ENCODE measurements at places on chromosomes 2 and 18. TPM values are rescaled to one million over a fixed set of nuclear protein-coding genes. Genes with fewer than 3 reads are reported as not detected.

Gene ALKAL2
- 0.43 TPM for total RNA-seq

DNA sequence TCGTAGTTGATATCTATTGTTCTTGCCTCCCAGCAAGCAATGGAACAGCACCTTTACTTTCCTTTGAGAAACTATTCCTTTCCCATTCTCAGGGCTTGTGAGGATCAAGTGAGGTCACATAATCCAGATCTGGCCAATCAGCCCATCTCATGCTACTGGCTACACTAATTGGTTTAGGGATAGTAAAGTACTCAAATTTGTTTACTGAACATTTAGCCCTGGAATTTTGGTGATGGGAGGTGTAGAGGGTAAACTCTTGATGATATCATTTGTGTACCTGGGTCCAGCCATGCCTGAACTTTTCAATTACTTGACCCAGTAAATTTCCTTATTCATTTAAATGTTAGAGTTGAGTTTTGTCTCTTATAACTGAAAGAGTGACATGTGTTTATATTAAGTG, 195.8 kb upstream of the TNP1 start:
- H3K27ac ChIP-seq, result no peak overlapping the region
- H3K4me3 ChIP-seq, result no peak overlapping the region
- no peaks in the 10 kb centered on the region for H3K27me3 ChIP-seq
- no peaks in the 10 kb centered on the region for H3K36me3 ChIP-seq

Gene LRATD1
- total RNA-seq, result not detected

DNA sequence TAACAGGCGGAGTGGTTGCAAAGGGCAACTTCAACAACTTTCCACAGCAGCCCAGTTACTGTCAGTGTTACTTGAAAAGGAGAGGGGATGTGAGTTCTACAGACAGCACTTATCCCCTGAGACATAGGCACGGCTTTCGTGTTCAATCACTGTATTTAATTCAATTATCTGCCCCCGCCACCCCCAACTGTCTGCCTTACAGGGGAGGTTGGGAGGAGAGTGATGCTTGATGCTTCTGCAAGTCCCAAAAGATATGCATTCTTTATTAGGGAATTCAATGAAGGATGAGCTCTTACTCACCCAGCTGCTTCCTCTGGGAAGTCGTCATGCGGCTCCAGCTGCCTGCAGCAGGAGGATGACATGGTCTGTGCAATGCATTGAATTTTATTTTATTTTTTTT, 639.9 kb downstream of the DCC start:
- no peak for DNase-seq
- H3K27ac ChIP-seq, result no peak overlapping the region
- no peaks in the 10 kb centered on the region for H3K27me3 ChIP-seq
- no peak overlapping the region for H3K4me3 ChIP-seq
- H3K4me1 ChIP-seq, result no peaks in the 10 kb centered on the region
- no peaks in the 10 kb centered on the region for H3K36me3 ChIP-seq

Gene GALNT3
- total RNA-seq, result not detected

GRCh38 chr2:109383505-109384307, 230.1 kb downstream of the SEPTIN10 start:
- H3K4me1 ChIP-seq, result peaks cover 22% of the 10 kb centered on the region
- H3K36me3 ChIP-seq, result no peaks in the 10 kb centered on the region
- no peak for DNase-seq
- no peak overlapping the region for H3K27ac ChIP-seq
- no peak overlapping the region for H3K4me3 ChIP-seq

Gene HRH4
- not detected for total RNA-seq

- no peaks in the 10 kb centered on the region for H3K27me3 ChIP-seq
- H3K4me1 ChIP-seq, result no peaks in the 10 kb centered on the region
- no peak for DNase-seq
- H3K36me3 ChIP-seq, result no peaks in the 10 kb centered on the region
These were observed 56.9 kb downstream of the INSIG2 start for GRCh38 chr2:118145207-118145606.

GRCh38 chr18:73829146-73829545, 318.5 kb downstream of the FBXO15 start:
- H3K27me3 ChIP-seq, result no peaks in the 10 kb centered on the region
- no peaks in the 10 kb centered on the region for H3K36me3 ChIP-seq
- no peak for DNase-seq
- H3K4me3 ChIP-seq, result no peak overlapping the region
- no peak overlapping the region for H3K27ac ChIP-seq

DNA sequence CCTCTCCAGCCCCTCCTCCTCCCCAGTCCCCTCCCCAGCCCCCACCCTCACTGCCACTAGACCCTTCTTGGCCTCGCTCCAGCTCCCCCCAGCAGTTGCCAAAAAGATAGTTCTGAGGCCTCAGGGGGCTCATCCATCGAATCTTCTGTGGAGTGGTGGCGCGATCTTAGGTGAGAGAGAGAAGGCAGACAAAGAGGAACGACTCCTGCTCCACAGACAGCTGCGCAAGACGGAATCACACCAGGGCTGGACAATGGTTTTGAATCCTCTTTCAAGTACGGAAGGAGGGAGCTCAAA, 68.1 kb downstream of the LAMA3 start:
- no peaks in the 10 kb centered on the region for H3K27me3 ChIP-seq
- no peaks in the 10 kb centered on the region for H3K4me1 ChIP-seq
- no peaks in the 10 kb centered on the region for H3K36me3 ChIP-seq
